ENCODE measurements at places on chromosomes 2 and 18.

GRCh38 chr2:112821142-112821541, 15.4 kb downstream of the IL1B start:
- no peak for DNase-seq

GRCh38 chr2:26432859-26433258, 31.1 kb downstream of the DRC1 start:
- no peak for DNase-seq

GRCh38 chr2:229226382-229226781, 44.7 kb downstream of the PID1 start:
- no peak for DNase-seq

- no peak for DNase-seq
These were observed 38.0 kb downstream of the RNF152 start for GRCh38 chr18:61854578-61855448.

GRCh38 chr18:34742891-34743341, 32.8 kb downstream of the DTNA start:
- DNase-seq, result no peak

DNA sequence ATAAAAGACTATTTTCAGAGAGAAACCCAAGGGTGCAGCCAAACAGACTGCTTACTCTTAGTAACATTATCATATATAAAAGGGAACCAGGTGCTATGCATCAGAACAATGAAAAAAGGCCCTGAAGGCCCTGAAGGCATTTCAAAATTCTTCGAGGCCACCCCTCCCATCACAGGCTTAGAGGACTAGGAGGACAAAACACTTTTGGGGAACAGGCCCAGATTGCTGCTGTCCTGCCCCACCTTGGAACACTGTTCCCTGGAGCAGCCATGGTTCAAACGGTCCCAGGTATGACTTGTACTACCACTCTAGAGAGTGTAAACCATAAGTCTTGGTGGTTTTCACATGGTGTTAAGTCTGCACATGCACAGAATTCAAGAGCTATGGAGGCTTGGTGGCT, 2183.1 kb upstream of the CELF4 start:
- no peak for DNase-seq

DNA sequence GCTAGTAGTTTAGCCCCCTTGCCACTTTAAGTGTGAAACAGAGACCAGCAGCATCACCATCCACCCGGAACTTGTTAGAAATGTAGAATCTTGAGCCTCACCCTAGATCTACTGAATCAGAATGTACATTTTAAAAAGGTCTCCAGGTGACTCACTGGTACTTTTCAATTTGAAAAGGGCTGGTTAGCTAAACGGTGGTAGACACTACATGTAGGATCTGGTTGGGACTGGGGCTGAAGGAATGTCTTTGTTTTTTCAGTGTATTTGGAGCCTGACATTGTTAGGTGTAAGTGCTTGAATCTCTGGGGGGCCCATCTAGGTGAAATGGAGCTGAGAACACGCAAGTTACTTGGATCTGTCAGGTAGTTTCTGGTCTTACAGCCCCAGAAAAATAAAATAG, 44.0 kb upstream of the XPO1 start:
- DNase-seq, result no peak

DNA sequence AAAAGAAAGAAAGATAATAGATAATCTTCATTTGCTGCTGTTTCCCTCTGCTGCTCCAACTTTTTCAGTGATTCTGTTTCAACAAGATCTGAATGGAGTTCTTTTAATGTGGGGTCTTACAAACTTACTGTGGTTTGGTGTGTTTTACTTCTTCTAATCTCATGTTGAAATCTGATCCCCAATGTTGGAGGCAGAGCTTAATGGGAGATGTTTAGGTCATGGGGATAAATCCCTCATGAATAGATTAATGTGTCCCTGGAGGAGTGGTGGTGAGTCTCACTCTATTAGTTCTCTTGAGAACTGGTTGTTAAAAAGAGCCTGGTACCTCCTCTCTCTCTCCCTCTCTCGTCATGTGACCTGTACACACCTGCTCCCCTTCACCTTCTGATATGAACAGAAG, 442.4 kb downstream of the EPHA4 start:
- no peak for DNase-seq

DNA sequence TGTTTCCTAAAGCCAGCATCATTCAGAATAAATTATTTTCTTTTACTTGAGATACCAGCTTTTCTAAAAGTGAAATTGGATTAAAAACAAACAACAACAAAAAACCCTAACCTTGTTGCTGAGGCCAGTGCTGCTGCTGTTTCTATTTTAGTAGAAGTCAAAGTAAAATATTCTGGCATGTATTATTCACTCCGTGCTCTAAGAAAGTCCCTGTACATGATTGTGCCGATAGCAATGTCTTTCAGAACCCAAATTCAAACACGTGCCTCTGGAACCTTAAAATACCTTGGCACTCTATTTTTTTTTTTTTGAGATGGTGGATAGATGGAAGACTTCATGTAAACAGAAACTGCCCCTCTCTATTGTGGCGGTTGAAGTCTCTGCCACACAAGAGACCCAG, 43.7 kb downstream of the TANC1 start:
- no peak for DNase-seq

GRCh38 chr18:55406451-55406991, 181.5 kb downstream of the TCF4 start:
- no peak for DNase-seq

GRCh38 chr2:70939839-70940580, 4.3 kb downstream of the ATP6V1B1 start:
- no peak for DNase-seq

DNA sequence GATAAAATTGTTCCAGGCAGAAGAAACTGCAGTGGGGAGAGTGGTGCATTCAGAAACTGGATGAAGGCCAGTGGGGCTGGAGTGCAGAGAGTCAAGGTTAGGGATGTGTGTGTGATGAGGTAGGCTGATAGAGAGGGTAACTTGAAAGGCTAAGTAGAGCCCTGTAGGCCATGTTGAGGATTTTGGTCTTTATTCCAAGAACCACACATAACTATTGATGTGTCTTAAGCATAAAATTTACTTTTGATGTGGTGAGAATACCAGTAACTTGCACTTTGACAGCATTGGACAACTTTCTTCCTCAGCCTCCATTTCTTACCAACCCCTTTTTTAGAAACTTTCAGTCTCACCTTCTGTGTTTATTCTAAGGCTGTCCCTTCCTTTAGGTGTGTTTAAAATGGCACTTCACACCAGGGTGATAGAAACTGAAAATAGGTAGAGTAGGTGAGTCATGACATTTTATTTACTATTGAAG, 22.6 kb downstream of the MTX2 start:
- DNase-seq, result no peak

DNA sequence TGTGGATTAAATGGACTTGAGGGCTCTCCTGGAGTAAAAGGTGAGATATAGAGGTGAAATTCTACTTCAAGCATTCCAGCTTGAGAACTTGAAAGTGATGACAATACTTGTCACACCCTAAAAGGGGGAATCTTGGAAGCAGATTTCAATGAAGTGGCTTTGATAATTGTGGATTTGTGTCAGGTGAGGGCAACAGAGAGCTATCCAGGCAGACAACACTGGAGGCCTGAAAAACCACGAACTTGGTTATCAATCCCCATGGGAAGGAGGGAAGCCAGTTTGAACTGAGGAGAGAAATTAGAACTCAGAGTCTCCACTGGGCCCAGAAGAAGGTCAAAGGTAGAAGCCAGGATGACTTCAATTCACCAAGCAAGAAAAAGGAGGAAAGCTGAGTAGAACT, 263.9 kb downstream of the FIGN start:
- no peak for DNase-seq

DNA sequence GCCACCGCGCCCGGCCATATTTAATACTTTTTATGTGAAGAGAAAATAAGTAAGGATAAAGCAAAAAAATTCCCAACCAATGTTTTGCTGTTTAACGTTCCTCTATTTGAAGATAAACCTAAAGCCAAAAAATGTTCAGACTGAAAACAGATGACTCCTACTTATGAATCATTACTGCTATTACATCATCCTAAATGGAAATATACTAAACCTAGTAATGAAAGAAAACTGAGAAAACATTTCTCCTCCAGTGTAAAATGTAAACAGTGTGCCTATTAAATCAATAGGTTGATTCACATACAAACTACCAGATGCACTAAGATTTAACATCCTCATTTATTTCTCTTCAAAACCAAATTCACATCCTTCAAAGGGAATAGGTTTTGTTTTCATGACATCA, 43.5 kb downstream of the CWC22 start:
- DNase-seq, result peak; percentile 10

DNA sequence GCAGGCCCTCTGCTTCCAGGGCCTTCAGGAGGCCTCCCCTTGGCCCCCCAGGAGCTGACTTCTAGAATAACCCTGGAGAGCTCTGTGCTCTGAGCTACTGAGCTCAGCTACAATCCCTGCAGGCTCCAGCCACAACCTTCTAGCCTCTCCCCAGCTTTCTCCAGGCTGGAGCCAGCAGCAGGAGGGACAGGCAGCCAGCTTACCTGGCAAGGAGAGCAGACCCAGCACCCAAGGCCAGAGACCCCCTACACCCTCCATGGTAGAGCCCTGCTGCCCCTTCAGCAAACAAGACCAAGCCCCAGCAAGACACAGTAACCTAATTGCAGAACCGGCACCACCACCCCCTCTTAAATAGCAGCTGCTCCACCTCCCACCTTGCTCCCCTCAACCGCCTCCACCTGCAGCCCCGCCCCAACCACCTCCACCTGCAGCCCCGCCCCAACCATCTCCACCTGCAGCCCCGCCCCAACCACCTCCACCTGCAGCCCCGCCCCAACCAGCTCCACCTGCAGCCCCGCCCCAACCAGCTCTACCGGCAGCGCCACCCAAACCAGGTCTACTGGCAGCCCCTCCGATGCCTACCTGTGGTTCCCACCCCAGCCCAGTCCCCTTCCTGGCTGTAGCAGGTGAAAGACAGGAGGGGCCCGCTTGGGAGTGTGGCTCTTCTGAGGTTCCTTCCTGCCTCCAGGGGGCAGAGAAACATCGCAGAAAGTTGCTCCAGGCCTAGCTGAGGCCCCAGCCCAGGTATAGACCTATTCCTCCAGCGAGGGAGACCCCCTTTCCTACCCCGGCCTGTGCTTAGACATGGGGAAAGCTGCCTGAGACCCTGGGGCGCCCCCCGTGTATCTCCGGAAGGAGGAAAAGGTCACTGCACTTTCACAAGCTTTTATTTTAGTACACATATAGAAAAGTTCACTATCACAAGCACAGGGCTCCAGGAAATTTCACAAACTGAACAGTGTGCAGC, at the start of gene ASTL:
Gene ASTL (minus strand): TSS at position 324 of the 967 bp plus-strand sequence. CDS start 66 bp downstream, at position 258.
- DNase-seq, result no peak

- DNase-seq, result no peak
These were observed 271.0 kb downstream of the NEDD4L start for GRCh38 chr18:58315041-58315440.

- no peak for DNase-seq
These were observed 247.6 kb downstream of the RPRM start for GRCh38 chr2:153230977-153231376.

- DNase-seq, result no peak
These were observed 805.7 kb downstream of the SLC4A3 start for GRCh38 chr2:220433131-220433530.

DNA sequence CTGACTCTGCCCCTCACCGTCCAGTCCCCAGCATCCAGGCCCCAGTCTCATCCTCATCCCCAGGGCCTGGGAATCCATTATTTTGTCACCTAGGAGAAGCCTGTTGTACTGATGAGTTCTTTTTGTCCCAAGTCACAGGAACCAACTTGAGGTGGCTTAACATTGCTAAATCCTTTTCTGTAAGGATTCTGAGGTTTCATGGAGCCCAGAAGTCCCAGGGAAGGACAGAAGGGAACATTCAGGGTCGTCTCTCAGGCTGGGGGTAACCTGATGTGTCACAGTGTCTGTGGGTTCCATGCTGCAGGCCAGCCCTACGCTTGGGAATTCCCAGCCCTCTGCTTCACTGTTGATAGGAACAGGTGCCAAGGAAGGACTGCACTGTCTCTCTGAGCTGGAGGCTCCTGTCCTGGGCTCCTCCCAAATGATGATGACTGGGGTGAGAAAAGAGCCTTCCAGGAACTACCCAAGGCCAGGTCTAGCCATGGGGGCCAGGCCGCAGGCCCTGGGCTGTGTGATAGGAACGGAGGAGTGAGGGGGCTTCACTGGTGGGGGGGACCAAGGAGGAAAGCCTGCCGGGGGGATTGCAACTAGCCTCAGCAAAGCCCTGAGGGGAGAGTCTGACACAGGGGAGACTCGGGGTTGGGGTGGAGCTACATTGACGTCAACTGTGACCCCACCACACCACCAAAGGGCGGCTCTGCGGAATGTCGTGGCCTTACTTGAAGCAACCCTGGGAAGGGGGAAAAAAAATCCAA, 145.7 kb downstream of the SMAD7 start:
- DNase-seq, result no peak

- no peak for DNase-seq
These were observed 64.2 kb downstream of the VRK2 start for GRCh38 chr2:58110765-58111164.

- DNase-seq, result no peak
These were observed 14.6 kb upstream of the NT5C1B start for GRCh38 chr2:18603854-18604530.

DNA sequence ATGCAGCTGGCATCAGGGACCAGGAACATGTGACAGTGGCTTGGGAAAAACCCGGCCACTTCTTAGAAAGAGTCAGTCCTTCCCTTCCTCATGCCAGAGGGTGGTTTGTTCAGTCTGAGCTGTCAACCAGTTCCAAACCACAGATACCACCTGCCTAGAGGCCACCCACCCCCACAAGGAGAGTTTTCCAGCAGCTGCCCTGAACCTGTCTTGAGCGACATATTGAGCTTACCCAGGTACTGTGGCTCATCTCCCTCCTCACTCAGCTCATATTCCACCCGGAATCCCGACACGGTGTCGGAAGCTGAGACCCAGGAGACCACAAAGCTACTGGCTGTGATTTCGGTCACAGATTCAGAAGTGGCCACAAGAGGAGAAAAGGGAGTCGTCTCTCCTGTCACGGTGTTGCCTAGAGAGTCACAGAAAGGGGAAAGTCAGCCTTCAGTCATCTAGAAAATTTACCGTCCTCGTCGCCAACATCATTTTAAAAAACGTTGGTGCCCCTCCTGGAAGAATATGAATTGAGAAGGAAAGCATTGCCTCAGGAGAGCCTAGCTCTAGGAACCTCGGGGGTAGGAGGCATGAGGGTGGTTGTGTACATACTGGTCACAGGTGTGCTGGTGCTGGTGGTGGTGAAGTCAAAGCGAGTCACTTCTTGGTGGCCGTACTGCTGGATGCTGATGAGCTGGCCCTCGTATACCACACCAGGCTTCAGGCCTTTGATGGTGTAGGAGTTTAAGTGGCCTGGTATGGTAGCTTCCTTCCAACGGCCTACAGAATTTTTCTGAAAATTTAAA, 26.3 kb downstream of the FN1 start:
- no peak for DNase-seq

DNA sequence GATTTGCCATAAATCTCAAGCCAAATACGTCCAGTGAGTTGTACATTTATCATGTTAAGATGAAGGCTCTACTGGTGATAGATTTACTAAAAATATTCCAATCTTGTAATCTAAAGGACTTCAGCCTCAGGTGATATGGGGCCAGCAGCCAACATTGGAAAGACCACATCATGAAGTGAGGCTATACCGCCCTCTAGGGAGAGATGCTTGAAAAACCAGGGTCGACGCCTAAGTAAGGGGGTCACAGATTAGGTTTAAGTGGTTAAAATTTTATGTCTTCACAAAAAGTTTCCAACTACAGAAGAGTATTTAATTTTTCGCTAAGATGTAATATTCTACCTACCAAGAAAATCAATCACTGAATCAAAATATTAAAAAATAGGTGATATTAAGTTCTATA, 33.3 kb downstream of the DOCK10 start:
- DNase-seq, result no peak

- no peak for DNase-seq
These were observed 551.7 kb downstream of the ARHGAP15 start for GRCh38 chr2:143680885-143681405.

GRCh38 chr2:226446406-226447001, 353.1 kb downstream of the IRS1 start:
- no peak for DNase-seq
